Chondrocyte (in vitro differentiated cells): ENCODE measurements at places on chromosomes 4 and X. TPM values are rescaled to one million over a fixed set of nuclear protein-coding genes. Genes with fewer than 3 reads are reported as not detected.

DNA sequence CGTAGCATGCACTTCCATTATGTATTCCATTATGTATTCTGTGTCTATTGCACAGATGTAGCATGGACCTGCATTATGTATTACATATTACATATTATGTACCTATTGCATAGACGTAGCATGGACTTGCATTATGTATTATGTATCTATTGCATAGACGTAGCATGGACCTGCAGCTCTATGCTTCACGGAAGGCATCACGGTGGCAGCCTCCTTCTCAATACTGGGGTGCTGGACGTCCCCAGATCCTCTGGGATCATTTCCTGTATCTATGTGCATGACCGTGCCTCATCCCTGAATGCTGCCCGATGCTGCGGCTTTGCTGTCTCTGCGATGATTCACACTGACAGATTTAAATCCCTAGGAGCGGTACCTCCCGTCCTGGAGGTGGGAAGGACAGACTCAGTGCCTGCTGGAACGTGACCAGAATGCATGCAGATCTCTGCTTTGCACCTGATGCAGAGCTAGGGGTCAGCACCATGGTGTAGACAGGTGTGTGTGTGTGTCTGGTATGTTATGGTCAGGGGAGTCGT lies 317.5 kb downstream of the DHRSX start:
- no peak for DNase-seq

DNA sequence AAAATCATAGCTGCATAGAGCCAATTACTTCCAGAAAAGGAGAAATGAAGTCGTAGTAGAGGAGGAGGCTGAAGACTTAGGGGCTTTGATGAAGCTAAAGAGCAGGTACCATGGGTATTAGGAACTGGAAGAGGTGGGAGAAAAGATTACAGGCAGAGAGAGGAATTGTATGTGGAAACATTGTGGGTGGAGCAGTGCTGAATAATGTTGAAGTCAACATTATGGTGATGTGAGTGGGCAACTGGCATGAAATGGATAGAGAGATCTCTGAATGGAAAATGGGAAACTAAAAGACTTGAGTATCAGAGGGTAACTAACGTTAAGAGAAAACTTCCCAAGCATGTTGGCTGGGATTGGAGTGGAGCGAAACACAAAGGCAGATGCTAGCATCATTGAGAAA lies 92.5 kb downstream of the AREG start:
- no peak for DNase-seq

DNA sequence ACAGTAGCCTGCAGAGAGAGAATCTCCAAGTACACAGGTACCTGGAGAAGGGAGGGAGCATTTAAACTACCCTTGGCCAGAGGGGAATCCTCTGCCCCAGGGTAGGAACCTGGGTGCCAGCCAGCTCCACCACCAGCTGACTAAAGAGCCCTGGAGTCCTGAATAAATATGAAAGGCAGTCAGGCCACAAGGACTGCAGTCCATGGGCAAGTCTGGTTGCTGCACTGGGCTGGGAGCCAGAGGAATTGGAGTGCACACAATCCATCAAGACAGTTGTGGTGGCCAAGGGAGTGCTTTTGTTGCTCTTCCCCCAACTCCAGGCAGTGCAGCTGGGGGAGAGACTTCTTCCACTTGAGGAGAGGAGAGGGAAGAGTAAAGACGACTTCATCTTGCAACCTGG lies 172.5 kb downstream of the HNRNPD start:
- no peak for DNase-seq

DNA sequence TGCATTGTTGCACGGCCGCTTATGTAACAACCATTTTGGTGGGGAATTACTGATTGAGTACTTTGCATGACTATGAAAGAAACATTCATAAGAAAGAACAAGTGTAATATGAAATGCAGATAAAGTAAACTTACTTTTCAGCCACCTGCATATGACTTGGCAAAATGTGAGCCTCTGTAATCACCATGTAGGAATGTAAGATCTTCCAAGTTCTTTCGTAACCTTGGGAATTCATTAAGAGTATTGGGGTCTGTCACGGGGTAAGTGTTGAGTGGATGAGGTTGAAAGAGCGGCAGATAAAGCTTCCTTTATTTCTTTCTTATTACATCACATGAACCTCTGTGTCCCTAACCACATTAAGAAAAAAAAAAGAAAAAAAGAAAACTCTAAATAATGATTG lies 348.5 kb upstream of the NR3C2 start:
- DNase-seq: no peak

DNA sequence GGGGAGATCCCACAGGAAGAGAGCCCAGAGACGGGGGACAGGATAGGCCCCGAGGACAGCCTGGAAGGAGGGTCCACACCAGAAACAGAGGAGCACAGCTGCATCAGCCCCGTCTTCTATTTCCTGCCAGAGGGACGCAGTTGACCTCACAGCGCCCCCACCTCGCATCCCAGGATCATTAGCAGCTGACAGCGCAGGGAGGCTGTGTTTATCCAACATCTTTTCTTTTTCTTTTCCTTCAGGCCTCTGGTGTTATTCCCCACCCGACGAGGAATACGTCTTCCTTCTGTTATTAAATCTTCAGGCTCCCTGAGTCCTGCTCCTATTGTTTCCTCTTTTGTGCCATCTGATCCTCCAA lies 75.4 kb downstream of the DCHS2 start:
- DNase-seq: no peak

- DNase-seq: no peak
These were observed 50.4 kb downstream of the MGARP start for GRCh38 chr4:139229534-139230039.

DNA sequence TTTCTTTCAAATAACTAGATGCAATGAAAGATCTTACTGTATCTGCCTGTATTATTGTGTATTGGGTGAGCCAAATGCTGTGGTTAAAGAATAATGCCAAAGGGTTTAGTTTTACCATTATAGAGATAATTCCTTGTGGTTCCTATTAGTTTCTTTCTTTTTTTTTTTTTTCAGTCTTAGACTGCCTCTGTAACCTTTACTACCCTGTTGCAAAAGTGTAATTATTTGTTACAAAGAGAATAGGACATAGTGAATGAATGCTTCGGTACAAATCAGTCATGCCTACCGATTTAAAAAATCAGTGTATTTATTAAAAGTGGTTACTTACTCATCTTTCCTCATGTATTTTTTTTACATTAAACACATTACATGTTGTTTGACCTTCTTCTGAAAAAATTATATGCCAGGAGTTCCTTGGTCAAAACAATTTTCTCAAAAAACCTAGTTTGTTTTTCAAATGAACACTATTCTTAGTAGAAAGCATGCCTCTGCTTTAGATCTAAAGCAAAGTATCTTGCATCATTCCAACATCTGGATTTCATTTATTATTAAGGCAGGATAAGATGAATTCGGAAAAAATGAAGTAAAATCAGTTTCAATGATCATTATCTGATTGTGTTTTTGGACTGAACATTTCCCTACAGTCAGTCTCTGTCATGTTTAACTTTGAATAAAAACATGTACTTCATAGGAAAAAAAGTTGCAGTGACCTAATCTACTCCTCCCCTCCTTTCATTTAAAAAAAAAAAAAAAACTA lies 21.2 kb upstream of the SYNPO2 start:
- DNase-seq: no peak

- no peak for DNase-seq
These were observed 25.7 kb downstream of the SLC39A8 start for GRCh38 chr4:102319594-102319993.

- DNase-seq: no peak
These were observed 1.9 kb downstream of the PHKA1 start for GRCh38 chrX:72712094-72712755.

DNA sequence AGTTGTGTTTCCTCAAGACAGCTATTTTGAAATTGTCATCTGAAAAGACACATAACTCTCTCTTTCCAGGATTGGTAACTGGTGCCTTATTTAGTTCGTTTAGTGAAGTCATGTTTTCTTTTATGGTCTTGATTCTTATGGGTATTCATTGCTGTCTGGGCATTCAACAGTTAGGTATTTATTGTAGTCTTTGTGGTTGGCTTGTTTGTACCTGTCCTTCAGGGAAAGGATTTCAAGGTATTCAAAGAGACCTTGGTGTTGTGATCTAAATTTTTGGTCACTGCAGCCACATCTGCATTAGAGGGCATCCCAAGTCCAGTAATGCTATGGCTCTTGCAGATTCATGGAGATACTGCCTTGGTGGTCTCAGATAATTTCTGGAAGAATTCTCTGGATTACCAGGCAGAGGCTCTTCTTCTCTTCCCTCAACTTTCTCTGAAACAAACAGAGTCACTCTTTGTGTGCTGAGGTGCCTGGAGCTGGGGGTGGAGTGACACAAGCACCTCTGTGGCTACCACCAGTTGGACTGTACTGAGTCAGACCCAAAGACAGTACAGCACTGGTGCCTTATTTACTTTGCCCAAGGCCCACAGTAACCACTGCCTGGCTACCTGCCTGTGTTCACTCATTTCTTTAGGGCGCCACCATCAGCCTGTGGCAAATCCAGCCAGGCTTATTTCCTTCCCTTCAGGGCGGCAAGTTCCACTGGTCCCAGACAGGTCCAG lies 620.4 kb downstream of the KCNIP4 start:
- DNase-seq: no peak

DNA sequence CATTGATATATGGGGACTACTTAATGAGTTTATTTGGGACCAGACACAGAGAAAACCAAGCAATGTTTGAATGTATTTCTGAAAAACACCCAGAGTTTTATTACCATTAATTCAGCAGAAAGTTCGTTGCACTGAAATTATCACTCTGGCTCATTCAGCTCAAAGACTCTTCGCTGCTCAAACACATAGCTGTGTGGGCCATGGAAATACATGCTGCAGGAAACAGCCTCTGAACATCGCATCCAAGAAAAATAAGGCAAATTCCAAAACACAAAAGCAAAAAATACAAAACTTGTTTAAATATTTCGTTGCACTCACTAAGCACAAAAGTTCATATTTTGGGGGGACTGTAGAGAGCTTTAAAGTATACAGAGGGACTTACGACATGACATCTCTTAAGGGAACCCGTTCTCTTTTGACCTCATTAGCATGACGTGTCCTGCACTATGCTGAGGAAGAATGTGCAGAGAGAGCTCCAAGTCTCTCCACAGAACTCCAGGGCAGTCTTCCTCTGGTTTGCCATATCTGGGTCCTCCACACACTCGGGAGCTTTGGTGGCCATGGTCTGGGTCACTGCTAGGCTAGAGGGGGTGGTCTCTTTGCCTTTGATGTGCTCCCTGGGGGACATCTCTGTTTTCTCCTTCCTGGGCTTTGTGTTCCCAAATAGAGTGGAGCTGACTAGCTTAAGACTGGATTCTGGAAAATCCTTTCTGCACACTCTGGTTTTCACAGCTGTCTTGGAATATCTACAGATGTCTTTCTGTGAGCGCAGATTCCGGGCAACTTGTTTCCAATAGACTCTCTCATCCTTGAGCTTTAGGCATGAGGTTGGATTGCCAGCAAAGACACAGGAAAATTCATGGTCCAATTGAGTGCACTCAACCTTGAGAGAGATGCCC lies 2.8 kb downstream of the FGFBP1 start:
- no peak for DNase-seq

DNA sequence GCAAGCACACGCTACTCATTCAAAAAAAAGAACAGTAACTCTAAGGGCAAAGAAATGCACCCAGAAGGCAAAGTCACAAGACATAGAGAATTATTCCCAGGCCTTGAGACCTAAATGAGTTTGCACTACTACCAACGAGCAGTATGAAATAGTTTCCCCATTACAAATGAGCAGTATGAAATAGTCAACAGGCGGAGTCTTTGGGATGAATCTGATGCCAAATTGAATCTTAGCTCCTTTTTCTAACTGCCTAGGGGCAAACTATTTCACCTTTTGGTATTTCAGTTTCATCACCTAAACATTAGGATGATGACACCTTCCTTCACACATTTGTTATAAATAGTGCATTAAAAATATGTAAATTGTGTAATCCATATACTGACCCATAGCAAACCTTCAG lies 213.0 kb upstream of the FAT4 start:
- no peak for DNase-seq

- no peak for DNase-seq
These were observed 1310.7 kb upstream of the TENM3 start for GRCh38 chr4:180932370-180933001.

DNA sequence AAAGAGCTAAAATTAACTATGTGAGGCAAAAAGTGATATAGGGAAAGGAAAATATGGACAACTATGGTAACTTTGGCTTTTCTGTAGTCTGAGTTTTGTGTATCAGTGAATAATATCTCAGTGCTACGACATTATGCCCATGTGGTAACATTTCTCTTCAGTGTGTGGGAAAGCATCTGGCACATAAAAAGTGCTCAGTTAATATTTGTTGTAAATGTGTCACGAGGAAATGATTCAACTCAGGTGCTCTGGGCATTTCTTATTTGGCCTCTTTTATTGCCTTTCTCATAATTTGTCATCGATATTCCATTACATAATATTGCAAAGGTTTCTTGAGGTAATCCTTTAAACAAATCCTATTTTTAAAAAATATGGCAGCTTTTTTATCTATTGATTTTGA lies 17.6 kb downstream of the OFD1 start:
- DNase-seq: no peak

DNA sequence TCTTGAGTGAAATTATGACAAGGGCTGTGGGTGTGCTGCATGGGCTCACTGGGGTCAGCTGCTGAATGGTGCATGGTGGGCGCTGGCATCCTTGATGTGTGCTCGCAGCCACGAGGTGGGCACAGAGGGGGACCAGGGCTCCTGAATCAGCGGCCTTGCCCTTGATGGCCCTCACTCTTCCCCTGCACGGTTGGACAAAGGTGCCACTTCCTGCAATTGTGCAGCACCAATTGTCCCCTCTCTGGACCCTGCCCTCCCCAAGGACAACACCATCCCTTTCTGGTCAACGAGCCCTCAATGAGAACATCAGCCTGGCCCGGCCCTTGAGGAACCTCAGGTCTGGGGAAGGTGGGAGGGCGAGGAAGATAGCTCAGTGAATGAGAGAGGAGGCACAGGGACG lies 16.1 kb downstream of the ABLIM2 start:
- no peak for DNase-seq

GRCh38 chr4:171765514-171765913 lies 47.7 kb upstream of the GALNTL6 start:
- DNase-seq: no peak

GRCh38 chr4:48778431-48779094 lies 1.5 kb downstream of the FRYL start:
- DNase-seq: no peak

GRCh38 chrX:153667956-153668396 lies 5.6 kb downstream of the PNCK start:
- peak; percentile 89 for DNase-seq

GRCh38 chr4:119632216-119632615 lies 3.6 kb upstream of the PDE5A start:
- DNase-seq: no peak

DNA sequence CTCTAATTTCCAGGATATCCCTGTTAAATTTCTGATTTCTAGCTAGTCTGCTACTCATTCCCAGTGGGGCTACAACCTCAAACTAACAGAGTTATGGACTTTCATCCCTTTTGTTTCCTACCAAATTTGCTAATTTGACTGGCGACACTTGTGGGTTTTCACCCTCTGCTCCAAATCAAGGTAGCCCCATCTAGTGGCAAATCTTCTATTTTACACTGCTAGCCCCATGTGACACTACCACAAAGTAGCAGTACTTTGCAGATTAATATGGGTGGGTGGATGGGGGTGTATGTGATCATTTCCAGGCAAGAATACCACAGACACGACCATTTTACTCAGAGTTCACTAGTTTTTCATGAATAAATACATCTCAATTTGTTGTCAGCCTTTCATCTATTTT lies 150.3 kb downstream of the MSL3 start:
- DNase-seq: no peak

- DNase-seq: no peak
These were observed 21.6 kb downstream of the PIGG start for GRCh38 chr4:520683-521023.

The VCX3B gene
- not detected in 3 replicates for total RNA-seq

The MAGEB17 gene
- total RNA-seq: not detected in 3 replicates

The P2RY10 gene
- not detected in 3 replicates for total RNA-seq

The CD38 gene
- total RNA-seq: not detected in 3 replicates

The SORBS2 gene
- total RNA-seq: 41.8 to 105 TPM (median 104 TPM) in 3 replicates

The IBSP gene
- 0.90 to 0.95 TPM in 2 of 3 replicates, not detected in the other for total RNA-seq
